Activated CD4-positive, CD25-positive, alpha-beta regulatory T cell treated with anti-CD3 and anti-CD28 coated beads, Interleukin-2, amount 50 U/mL, for 24 hours (primary cell): ENCODE measurements at places on chromosomes 12 and 14.

DNA sequence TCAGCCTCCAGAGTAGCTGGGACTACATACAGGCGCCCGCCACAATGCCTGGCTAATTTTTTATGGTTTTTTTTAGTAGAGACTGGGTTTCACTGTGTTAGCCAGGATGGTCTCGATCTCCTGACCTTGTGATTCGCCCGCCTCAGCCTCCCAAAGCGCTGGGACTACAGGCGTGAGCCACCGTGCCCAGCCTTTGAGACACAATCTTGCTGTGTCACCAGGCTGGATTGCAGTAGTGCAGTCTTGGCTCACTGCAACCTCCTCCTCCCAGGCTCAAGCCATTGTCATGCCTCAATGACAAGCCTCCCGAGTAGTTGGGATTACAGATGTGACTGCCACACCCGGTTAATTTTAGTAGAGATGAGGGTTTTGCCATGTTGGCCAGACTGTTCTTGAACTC, 21.3 kb upstream of the STRN3 start:
- no peak for ATAC-seq

DNA sequence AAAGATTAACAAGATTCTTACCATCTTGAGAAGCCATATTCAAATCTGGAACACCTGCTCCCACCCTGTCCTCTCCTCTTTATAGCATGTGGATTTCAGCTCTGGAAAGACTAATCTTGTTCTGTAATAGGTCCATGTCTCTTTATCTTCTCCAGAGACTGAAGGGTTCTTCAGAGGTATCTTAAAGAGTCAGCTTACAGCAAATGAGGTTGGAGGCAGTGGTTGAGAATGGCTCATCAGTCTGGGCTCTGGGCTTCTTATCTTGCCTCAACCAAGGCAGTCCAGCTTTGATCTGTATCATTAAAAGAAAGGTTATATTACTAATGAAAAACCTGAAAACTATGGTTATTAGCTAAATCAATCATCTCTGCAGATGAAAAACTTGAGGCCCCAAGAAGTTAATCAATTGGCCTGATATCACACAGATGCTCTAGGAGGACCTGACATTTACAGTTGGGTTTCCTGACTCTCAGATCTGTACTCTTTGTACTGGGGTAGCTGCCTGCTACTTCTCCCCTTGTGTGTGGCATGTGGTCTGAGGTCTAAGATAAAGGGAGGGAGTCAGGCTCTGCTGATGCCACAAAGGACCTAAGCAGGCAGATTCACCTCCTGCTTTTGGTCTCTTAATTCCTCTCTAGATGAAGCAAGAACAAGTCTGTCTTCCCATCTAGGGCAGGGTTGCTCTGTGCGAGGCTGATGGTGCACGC, 1.7 kb upstream of the AKAP6 start:
- ATAC-seq, result no peak

- no peak for ATAC-seq
These were observed 80.1 kb downstream of the PLEKHA5 start for GRCh38 chr12:19209661-19210060.

DNA sequence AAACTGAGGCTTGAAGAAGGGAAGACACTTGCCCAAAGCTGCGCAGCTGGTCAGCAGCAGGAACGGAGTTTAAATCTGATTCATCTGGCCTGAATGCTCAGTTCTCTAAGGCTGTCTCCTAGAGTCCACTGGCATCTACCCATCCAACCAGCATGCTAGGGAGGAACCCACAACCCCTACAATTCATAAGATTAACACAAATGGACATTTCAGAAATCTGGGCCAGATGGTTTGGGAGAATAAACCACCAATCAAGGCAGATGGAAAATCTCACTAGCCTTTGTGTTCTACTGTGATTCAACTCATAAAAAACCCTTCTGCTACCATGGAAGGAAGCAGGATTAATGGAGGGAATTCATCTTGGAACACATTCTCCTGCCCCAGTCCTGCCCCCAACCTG, 67.8 kb downstream of the WSCD2 start:
- no peak for ATAC-seq

DNA sequence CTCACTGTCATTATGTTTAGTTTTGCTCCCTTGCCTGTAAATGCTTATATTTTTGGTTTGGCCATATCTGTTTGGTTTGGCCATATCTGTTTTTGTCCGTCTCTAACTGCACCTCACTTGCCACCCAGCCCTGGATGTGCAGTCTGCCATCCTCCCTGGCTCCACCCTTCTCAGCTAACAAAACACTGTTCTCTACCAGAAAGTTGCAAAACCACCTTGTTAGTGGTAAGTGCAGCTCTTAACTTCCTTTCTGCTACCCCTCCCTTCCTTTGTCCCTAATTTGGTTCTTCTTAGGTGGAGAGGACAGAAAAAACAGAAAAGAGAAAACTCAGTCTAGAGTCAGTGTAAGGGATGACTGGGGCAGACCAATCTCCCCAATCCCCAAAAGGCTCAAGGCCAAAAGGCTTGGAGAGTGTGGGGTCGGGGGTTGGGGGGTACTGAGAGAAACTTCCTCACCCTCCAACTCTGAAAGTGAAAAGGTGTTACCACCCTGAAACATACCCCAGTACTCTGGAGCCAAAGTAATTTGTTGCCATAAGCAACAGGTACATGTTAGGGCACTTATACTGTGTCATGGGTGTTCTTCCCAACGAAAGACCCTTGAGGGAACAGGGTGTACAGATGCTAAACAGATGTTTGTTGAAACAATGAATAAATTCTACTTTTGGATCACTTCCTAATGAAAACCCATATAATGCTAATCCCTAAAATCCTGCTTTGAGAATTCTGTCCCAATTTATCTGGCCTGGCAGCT, 5.0 kb downstream of the BIN2 start:
- ATAC-seq, result peak; percentile 21

- ATAC-seq, result no peak
These were observed 27.7 kb upstream of the ZFP36L1 start for GRCh38 chr14:68820536-68820935.

- no peak for ATAC-seq
These were observed 24.4 kb downstream of the NAP1L1 start for GRCh38 chr12:76060111-76060510.

DNA sequence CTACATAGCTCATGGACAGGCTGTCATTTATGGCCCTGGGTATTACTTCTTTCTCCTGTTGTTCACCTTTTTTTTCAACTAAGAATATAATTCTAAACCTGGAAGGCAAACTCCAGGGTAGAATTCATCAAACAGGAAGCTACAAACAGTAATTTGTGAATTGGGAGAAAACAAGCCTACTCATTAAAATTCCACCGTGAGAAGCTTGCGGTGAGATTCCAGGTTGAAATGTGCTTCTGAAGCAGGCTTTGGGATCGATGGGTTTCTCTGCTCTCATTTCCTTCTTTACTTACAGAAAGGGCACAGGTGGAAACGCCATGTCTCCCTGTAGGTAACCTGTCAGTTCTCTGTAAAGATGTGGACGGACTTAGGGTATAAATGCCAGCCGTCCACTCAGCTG, 257.5 kb downstream of the TMEM132C start:
- no peak for ATAC-seq

GRCh38 chr14:33510991-33511390, 439.9 kb downstream of the EGLN3 start:
- ATAC-seq, result no peak
